Right lobe of liver (tissue), 6 donors: ENCODE measurements at places on chromosomes 3 and 15. TPM values are rescaled to one million over a fixed set of nuclear protein-coding genes. Genes with fewer than 3 reads are reported as not detected.

IQGAP1 gene
- total RNA-seq, result 18.9 TPM

LHFPL4 gene
- not detected for total RNA-seq

SNX33 gene
- 14.4 TPM for total RNA-seq

CGNL1 gene
- 27.2 TPM for total RNA-seq

C2CD4A gene
- not detected for total RNA-seq

SMCO1 gene
- not detected for total RNA-seq

PLA2G4D gene
- total RNA-seq, result not detected

DNA sequence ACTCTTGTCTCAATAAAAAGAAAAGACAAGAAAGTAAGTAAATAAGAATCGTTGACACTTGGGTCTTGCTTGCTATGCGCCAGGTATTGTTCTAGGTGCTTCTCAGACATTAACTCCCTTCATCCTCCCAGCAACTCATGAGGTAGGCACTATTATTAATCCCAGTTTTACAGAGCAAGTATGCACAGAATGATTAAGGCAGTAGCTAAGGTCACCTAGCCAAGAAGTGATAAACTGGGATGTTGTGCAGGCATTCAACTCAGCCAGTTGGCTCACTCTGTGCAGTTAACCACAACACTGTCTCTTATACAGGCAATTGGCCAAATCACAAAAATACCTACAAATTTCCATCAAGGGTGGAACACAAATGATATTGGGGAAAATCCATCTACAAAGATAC is 1.7 kb upstream of the C3orf33 start:
- H3K4me3 ChIP-seq, result no peak overlapping the region
- no peaks in the 10 kb centered on the region for H3K36me3 ChIP-seq
- no peak for DNase-seq
- H3K27ac ChIP-seq, result no peak overlapping the region
- no peaks in the 10 kb centered on the region for H3K27me3 ChIP-seq

DNA sequence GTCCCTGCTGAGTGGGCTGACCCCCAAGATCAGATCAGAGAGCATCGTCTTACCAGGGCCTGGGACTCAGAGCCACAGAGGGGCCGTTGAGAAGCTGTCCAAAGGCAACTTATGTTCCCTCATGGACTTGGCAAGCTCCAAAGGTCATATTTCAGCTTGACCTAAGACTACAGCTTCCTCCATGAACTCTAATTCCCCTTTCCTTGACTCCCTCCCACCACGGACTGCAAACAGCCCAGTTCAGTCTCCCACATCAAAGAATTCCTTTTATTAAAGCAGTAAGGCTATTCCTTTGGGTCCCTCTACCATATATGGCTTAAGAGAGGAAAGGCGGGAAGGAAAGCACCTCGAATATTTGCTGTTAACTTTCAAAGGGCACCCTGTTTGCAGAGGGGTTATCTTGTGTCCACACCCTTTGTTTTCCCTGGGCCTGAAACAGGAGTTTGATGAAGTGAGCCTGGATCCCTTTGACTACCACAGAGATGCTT is 146.1 kb upstream of the THBS1 start:
- no peaks in the 10 kb centered on the region for H3K36me3 ChIP-seq
- H3K27ac ChIP-seq, result no peak overlapping the region
- no peaks in the 10 kb centered on the region for H3K27me3 ChIP-seq
- DNase-seq, result no peak
- H3K4me3 ChIP-seq, result no peak overlapping the region
- H3K4me1 ChIP-seq, result peaks cover 12% of the 10 kb centered on the region

- H3K4me3 ChIP-seq, result no peak overlapping the region
- no peaks in the 10 kb centered on the region for H3K27me3 ChIP-seq
- no peak overlapping the region for H3K27ac ChIP-seq
- no peaks in the 10 kb centered on the region for H3K36me3 ChIP-seq
- H3K4me1 ChIP-seq, result no peaks in the 10 kb centered on the region
Measured at GRCh38 chr3:185999221-185999620, 61.4 kb upstream of the TRA2B start.

GRCh38 chr3:166270429-166270828 is 433.2 kb upstream of the BCHE start:
- no peak overlapping the region for H3K27ac ChIP-seq
- H3K36me3 ChIP-seq, result no peaks in the 10 kb centered on the region
- no peaks in the 10 kb centered on the region for H3K27me3 ChIP-seq
- DNase-seq, result no peak
- H3K4me1 ChIP-seq, result no peaks in the 10 kb centered on the region

GRCh38 chr3:71090207-71090606 is 493.3 kb downstream of the FOXP1 start:
- no peaks in the 10 kb centered on the region for H3K36me3 ChIP-seq
- no peaks in the 10 kb centered on the region for H3K27me3 ChIP-seq
- no peaks in the 10 kb centered on the region for H3K4me1 ChIP-seq
- no peak for DNase-seq

GRCh38 chr15:76200083-76200465 is 111.2 kb downstream of the ETFA start:
- no peak for DNase-seq
- H3K27ac ChIP-seq, result no peak overlapping the region
- no peaks in the 10 kb centered on the region for H3K27me3 ChIP-seq
- no peak overlapping the region for H3K4me3 ChIP-seq
- H3K4me1 ChIP-seq, result no peaks in the 10 kb centered on the region
- no peaks in the 10 kb centered on the region for H3K36me3 ChIP-seq

- H3K36me3 ChIP-seq, result no peaks in the 10 kb centered on the region
- H3K4me1 ChIP-seq, result no peaks in the 10 kb centered on the region
- no peak overlapping the region for H3K4me3 ChIP-seq
- H3K27ac ChIP-seq, result no peak overlapping the region
- H3K27me3 ChIP-seq, result no peaks in the 10 kb centered on the region
Measured at GRCh38 chr3:53216723-53217122, 39.1 kb downstream of the TKT start.

DNA sequence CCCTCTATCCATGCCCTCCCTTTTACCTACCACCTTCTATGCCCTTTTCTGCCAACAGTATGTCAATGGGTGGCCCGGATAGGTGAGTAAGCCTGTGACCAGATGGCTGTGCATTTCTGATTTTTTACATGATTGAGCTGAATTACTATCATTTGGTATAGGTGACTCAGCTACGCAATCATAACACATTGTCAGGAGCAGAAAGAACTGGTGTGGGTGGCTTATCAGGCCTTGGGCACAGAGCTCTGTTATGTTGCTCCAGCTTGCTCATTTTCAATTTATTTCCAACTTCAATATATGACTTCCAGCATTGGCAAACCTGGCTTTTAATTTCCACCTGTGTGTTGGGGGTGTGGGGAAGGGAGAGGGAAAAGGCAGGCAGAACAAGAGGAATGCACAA is 86.6 kb upstream of the AGBL1 start:
- H3K27me3 ChIP-seq, result no peaks in the 10 kb centered on the region
- DNase-seq, result no peak
- no peaks in the 10 kb centered on the region for H3K36me3 ChIP-seq

DNA sequence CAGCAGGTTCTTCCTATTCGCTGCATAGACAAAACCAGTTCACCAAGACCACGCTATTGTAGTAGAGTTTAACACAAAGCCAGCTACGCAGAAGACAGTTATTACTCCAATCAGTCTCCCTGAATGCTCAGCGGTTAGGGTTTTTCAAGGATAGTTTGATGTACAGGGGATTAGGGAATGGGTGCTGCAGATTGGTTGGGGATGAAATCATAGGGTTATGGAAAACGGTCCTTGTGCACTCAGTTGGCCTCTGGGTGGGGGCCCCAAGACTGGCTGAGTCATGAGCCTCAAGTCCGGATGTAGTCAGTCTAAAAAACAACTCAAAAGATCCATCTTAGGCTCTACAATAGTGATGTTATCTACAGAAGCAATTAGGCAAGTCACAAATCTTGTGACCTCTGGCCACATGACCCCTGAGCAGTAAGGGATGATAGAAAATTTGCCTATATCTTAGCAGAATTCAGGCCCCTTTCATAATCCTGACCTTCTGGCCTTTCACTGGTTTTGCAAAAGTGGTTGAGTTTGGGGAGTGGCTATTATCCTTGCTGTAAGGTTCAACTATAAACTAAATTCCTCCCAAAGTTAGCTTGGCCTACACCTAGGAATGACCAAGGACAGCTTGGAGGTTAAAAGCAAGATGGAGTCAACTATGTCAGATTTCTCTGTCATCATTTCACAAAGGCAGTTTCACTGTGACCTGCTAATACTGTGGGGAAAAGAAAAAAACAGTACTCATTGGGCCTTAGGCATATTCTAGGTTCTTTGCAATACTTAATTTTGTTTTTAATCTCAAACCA is 57.7 kb downstream of the LIPC start:
- H3K27me3 ChIP-seq, result no peaks in the 10 kb centered on the region
- H3K27ac ChIP-seq, result no peak overlapping the region
- no peak for DNase-seq
- no peak overlapping the region for H3K4me3 ChIP-seq
- peaks cover 8% of the 10 kb centered on the region for H3K4me1 ChIP-seq

DNA sequence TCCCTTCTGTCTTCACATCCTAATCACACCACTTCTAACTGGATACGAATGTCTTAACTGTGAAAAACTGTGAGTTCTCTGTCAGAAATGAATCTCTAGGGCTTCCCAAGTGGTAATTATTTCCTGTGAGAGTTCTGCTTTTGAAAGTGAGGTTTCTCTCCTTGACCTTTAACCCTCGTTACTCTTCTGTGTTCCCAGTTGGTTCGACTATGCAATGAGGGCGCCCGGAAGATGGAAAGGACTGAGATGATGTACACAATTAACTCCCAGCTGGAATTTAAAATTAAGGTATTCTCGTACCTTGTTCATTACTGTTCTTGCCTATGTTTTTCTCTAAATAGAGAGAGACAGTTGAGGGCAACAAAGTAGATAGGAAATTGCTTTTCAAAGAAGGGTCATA is 96.5 kb downstream of the ARHGEF26 start:
- H3K36me3 ChIP-seq, result peaks cover 6% of the 10 kb centered on the region
- H3K27ac ChIP-seq, result no peak overlapping the region
- DNase-seq, result no peak
- no peak overlapping the region for H3K4me3 ChIP-seq
- H3K4me1 ChIP-seq, result no peaks in the 10 kb centered on the region

DNA sequence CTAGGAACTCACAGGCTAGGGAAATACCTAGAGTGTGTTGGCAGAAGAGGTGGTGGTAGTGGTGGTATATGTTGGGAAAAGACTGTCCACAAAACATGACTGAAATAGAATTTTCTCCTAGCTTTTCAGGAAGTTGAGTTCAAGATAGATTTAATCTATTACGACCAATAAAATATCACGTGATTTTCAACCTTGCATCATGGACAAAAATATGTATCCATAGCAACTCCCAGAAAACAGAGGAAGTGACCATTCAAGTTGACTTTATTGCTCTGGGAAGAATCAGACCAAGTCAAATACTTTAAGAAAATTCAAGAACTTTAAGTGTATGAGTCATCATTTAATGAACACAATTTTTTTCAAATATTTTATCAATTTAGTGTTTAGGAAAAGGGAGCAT is 347.0 kb upstream of the ZNF385D start:
- no peak for DNase-seq
- H3K36me3 ChIP-seq, result no peaks in the 10 kb centered on the region
- H3K4me3 ChIP-seq, result no peak overlapping the region
- H3K27me3 ChIP-seq, result no peaks in the 10 kb centered on the region

DNA sequence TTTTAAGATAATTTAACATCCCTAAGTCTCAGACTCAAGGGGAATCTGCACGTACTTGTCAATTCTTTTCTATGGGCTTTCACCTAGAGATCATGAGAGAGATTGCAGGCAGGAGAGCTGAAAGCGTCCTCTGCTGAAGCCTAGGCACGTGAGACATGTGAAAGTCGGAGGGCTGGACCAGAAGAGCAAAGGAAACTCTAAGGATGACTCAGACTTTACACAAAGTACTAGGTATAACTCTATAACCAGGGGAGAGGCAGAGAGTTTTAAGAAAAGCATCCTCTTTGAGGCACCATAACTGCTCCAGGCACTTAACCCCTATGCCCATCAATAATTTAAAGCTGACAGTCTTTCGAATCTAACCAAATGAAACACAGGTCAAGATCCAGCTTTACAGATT is 436.6 kb downstream of the VGLL3 start:
- no peaks in the 10 kb centered on the region for H3K4me1 ChIP-seq
- DNase-seq, result no peak

DNA sequence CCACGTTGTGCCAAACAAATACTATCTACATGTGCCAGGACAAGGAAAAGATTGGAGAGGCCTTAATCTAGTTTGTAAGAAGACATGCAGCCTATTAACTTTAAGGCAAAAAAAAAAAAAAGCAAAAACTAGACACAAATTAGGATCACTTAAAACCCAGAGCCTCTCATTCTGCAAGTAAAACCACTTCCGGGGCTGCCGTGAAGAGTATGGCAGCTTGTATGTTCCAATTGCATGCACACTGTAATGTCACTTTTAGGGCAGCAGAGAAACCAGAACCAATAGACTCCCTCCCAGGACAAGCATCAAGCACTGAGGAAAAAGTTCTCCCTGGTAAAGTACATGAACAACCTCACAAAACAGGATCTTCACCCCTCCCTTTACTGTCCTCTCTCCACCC is 70.6 kb downstream of the RSL24D1 start:
- H3K4me1 ChIP-seq, result no peaks in the 10 kb centered on the region
- H3K27me3 ChIP-seq, result no peaks in the 10 kb centered on the region
- no peak for DNase-seq
- no peaks in the 10 kb centered on the region for H3K36me3 ChIP-seq
